Breast epithelium (tissue), 4 donors: ENCODE measurements at places on chromosomes 4 and X. TPM values are rescaled to one million over a fixed set of nuclear protein-coding genes. Genes with fewer than 3 reads are reported as not detected.

DNA sequence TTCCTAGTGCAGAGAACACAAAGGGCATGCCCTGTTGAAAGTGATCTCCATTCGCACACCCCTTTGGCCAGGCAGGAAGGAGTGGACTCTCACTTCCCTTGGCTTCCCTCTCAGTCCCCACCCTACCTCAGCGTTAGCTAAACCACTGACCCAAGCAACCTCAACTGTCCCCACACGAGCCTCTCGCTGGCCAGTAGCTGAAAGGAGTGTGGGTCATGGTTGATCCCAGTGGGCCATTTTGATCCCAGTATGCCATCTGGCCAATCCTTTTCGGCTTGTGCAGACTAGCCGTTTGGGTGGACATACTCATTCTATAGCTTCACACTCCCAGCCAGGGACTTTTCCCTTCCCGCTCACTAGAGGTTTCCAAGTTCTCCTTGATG, 24.4 kb upstream of the BCORL1 start:
- H3K27ac ChIP-seq: no peak overlapping the region
- H3K36me3 ChIP-seq: no peaks in the 10 kb centered on the region
- no peaks in the 10 kb centered on the region for H3K4me1 ChIP-seq
- H3K27me3 ChIP-seq: peaks cover 14% of the 10 kb centered on the region

DNA sequence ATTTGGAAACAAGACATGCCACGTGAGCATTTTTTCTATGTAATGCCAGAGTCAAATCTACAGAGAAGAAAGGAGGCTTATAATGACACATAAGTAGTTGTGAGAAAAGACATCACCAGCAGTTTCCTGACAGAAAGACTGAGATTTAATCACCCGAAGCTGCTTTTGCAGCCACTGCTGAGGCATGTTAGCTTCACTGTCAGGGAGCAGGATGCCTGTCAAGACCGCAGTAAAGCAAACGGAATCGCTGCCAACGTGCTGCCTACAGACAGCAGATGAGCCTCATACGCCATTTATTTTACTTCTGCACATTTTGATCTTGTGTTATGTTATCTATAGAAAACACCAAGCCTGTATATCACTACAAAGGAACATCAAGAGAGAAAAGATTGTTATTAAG, 68.7 kb upstream of the NDST3 start:
- no peak overlapping the region for H3K4me3 ChIP-seq
- DNase-seq: no peak
- no peaks in the 10 kb centered on the region for H3K36me3 ChIP-seq
- no peaks in the 10 kb centered on the region for H3K4me1 ChIP-seq
- H3K27ac ChIP-seq: no peak overlapping the region

The ARHGAP24 gene
- 20.6 TPM for total RNA-seq

GRCh38 chr4:184442314-184442635, 32.1 kb downstream of the IRF2 start:
- peaks cover 9% of the 10 kb centered on the region for H3K4me1 ChIP-seq
- no peaks in the 10 kb centered on the region for H3K36me3 ChIP-seq
- no peak overlapping the region for H3K4me3 ChIP-seq
- H3K27ac ChIP-seq: no peak overlapping the region

DNA sequence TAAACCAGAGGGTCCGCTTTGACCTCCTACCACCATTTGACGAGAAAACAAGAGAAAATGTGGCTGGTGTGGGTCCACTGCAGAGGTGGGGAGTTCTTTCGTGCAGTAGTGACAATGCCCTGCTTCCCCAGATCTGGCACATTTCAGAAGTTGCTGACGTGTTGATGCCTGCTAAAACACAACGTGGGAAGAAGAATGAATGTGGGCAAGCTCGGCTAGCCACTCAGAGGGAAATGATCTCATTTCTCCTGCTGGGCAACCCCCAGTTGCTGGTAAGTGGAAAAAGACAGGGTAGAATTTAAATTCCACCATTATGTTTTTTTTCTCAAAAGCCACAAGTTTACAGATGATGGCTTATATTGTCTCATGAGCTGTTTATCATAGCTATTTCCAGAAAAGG, 77.9 kb downstream of the LUZP4 start:
- H3K27me3 ChIP-seq: no peaks in the 10 kb centered on the region
- no peak overlapping the region for H3K4me3 ChIP-seq
- no peaks in the 10 kb centered on the region for H3K36me3 ChIP-seq
- no peak overlapping the region for H3K27ac ChIP-seq
- no peak for DNase-seq

- no peaks in the 10 kb centered on the region for H3K4me1 ChIP-seq
- no peak overlapping the region for H3K4me3 ChIP-seq
- no peak overlapping the region for H3K27ac ChIP-seq
- DNase-seq: no peak
- no peaks in the 10 kb centered on the region for H3K36me3 ChIP-seq
Measured at GRCh38 chr4:67134616-67135015, 410.7 kb downstream of the CENPC start.

The GAGE12F gene
- not detected for total RNA-seq

The MAGEB2 gene
- total RNA-seq: not detected

The HSFX2 gene
- not detected for total RNA-seq

DNA sequence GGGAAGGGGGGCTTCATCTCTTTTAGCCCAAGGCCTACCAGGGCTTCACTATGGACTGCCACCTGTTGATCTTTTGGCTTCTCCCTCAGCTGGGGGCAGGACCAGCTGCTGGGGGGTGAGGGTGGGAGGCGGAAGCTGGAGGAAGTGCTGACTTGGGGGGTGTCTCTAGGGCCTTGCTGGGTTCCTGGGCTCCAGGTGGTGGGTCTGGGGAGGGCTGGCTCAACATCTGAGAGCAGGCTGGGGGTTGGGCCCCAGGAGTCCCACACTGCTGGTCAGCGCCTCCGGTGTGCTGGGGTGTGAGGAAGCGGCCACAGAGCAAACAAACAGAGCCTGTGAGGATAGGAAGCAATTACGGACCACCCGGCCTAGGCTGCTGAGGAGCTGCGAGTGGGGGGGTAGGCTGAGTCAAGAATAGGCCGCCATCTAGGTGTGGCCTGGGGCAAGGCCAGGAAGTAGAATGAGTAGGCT, 85.7 kb downstream of the EFNB1 start:
- no peak overlapping the region for H3K27ac ChIP-seq
- no peaks in the 10 kb centered on the region for H3K36me3 ChIP-seq
- no peaks in the 10 kb centered on the region for H3K4me1 ChIP-seq
- no peak overlapping the region for H3K4me3 ChIP-seq
- DNase-seq: no peak

DNA sequence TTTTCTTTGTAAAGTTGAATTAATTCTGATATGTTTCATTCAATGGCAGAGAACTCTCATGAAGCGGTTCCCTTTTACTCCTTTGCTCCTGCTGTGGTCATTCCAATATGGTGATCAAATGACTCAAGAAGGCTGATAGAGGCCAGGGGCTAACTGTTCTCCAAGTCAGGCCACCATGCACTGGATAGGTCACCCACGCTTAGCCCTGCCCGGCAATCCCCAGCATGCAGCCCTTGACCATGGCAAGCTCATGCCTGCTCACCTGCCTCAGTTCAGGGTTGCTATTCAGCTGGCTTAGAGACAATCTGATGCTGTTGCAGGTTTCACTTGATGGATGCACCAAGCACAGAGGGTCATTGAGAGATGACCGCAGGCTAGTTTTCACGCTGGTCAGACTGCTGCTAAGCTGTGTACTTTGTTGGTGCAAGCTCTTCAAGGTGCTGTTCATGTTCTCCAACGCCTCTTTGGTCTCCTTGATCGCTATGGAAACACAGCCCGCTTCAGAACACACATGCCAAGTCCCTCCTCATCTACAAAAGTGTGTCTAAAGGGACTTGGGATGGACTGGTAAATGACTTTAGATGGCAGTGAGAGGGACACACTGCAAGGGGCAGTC, 55.2 kb upstream of the FGFBP2 start:
- DNase-seq: no peak
- H3K4me1 ChIP-seq: no peaks in the 10 kb centered on the region
- H3K27ac ChIP-seq: no peak overlapping the region
- no peak overlapping the region for H3K4me3 ChIP-seq

GRCh38 chr4:40448875-40449274, 113.7 kb downstream of the CHRNA9 start:
- H3K4me3 ChIP-seq: no peak overlapping the region
- no peaks in the 10 kb centered on the region for H3K4me1 ChIP-seq
- DNase-seq: peak; percentile 26
- peak overlapping the region; percentile 74 for H3K27ac ChIP-seq
- H3K36me3 ChIP-seq: no peaks in the 10 kb centered on the region
- H3K27me3 ChIP-seq: no peaks in the 10 kb centered on the region

- H3K36me3 ChIP-seq: no peaks in the 10 kb centered on the region
- no peak for DNase-seq
- no peaks in the 10 kb centered on the region for H3K27me3 ChIP-seq
Measured at GRCh38 chr4:37317104-37317643, 72.6 kb downstream of the NWD2 start.

DNA sequence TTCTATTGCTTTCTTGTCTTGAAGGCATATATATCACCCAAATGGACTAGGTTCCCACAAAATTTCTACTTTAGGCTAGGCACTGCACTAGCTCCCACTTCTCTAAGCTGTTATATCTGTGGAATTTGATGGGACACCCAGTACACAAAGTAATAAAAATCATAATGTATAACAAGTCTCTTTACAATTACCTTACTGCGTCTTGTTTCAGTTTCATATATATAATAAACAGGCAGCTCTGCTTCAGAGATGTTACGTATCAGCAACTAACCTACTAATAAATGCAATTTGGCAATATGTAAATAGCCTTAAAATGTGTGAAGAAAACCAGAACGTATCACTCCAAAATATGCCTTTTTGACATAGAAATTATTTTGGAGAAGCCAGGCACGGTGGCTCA, 42.0 kb upstream of the UGDH start:
- H3K4me3 ChIP-seq: no peak overlapping the region
- no peaks in the 10 kb centered on the region for H3K27me3 ChIP-seq
- H3K36me3 ChIP-seq: no peaks in the 10 kb centered on the region
- H3K27ac ChIP-seq: no peak overlapping the region
- no peaks in the 10 kb centered on the region for H3K4me1 ChIP-seq

The GNRHR gene
- not detected for total RNA-seq
